Activated T-helper 17 cell treated with anti-CD3 and anti-CD28 coated beads, Interleukin-2, amount 50 U/mL, for 72 hours (primary cell): ENCODE measurements at places on chromosomes 7 and 10.

DNA sequence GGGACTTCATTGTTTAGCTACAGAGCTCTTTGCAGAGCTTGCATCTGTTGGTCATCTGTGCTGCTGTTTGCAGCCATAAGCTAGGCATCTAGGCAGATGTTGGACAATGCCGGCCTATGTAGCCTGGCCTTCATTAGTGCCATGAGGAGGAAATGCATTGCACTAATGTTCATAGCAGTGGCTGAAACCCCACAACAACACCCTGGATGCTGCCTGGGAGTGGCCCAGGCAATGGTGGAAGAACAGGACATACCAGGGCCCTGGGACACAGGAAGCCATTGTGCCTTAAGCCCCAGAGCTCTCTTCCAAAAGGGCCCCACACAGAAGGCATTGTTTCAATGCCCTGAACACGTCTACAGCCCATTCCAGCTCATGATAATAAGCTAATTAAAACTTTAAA is 131.5 kb upstream of the LYZL1 start:
- no peak for ATAC-seq

DNA sequence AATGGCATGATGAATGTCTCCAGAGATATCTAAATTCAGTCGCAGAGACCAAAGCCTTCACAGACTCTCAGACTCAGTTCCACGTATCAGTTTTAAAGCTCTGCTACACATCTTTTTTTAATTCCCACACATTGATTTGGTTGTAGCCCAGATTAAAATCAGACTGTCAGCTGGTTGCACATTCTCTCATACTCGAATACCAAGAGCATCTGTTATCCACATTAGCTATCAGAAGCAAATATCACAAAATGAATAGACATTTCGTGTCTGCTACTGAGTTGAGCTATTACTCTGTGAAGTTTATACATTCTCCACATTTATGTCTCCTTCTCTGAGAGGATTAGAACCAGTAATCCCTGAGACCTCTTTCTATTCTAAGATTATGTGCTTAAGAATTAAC is 229.2 kb downstream of the GPAM start:
- no peak for ATAC-seq

- ATAC-seq = no peak
Measured at GRCh38 chr7:101983147-101983811, 165.9 kb downstream of the CUX1 start.

- ATAC-seq = no peak
Measured at GRCh38 chr7:85750454-85750949, 563.6 kb upstream of the SEMA3D start.

DNA sequence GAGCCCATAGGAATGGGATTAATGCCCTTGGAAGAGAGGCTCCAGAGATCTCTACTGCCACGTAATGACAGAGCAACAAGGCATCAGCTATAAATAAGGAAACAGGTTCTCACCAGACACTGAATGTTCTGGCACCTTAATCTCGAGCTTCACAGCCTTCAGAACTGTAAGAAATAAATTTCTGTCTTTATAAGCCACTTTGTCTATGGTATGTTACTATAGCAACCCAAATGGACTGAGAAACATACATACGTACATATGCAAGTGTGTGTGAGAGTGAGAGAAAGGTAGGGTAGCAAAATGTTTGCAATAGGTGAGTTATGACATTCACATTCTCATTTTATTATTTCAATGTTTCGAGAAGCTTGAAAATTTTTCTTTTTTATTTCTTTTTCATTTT is 22.1 kb upstream of the HTR5A start:
- ATAC-seq = no peak

- no peak for ATAC-seq
Measured at GRCh38 chr7:20089431-20089830, 127.8 kb downstream of the MACC1 start.

GRCh38 chr7:79376299-79377025 is 77.0 kb downstream of the MAGI2 start:
- ATAC-seq = no peak

DNA sequence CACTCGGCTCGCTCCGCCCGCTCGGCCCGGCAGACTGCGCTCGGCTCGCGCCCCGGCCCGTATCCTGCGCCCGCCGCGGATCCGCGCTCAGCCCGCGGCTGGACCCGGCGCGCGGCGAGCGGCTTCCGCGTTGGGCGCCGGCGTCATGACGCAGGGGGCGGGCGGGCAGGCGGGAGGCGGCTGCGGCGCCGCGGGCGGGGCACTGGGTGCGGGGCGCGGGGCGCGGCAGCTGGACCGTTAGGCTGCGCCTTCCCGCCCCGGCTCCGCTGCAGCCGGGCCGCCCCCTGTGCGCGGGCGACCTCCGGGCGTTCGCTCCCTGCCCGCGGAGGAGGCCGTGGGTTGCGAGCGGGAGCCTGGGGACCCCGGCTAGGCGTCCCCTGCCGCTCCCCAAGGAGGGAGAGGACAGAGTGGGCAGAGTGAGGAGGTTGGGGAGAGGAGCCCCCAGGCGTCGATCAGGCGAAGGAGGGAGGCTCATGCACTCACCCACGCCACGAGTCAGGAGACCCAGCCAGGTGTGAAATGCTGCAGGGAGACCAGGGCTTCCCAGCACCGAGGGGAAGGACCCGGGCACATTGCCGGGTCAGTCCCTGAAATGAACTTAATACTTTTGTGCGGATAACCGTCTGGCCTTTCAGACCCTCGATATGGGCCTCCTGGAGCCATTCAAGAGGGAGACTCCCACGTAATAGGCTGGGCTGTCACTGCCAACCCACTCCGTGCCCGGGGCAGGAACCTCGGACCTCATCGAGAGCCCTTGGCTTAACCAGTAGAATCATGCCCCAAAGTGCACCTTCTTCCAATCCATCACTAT is at the start of gene PIP4K2A:
Gene PIP4K2A, minus strand, starts transcription at position 100 of the 811 bp plus-strand sequence. CDS start 252 bp downstream, outside the sequence.
- peak; percentile 85 for ATAC-seq

DNA sequence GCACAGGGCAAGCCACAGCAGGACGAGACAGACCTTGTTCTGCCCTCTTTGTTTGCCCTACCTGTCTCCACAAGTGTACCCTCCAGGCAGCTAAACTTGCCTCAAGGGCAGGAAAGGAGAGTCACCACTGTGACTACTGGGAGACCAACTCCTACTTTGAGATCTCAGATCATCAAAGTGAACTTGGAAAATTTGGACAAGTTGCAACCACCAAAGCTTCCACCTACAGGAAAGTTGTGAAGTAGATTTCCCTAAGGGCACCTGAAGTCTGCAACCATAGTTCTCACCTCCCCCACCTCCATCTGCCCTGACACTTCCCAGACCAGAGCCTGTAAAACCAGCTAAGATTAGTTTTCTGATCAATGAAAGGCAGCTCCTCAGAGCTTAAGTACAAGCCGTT is 2.5 kb upstream of the WDR91 start:
- no peak for ATAC-seq

- peak; percentile 53 for ATAC-seq
Measured at GRCh38 chr7:87151729-87152111, 533 bp upstream of the DMTF1 start.

GRCh38 chr7:139750459-139751095 is 27.2 kb downstream of the HIPK2 start:
- no peak for ATAC-seq
